ENCODE measurements at places on chromosomes 13 and 19.

DNA sequence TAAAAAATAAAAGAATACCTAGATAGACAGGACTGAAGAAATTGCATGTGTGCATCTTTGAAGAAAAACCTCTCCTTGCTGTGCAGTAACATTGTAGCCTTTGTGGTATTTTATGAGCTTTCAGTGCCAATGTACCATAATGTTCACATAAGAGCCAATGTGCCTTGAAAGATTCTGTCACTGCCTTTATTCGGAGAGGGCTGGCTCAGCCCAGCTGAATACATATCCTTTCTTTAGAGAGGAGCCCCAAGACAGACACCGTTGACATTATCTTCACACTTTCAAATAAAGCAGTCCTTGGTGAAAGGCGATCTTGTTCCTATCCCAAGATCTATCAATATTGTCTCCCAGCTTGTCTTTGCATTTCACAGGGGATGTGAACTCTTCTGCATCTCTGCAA is 18.5 kb upstream of the CNMD start:
- no peak for DNase-seq

DNA sequence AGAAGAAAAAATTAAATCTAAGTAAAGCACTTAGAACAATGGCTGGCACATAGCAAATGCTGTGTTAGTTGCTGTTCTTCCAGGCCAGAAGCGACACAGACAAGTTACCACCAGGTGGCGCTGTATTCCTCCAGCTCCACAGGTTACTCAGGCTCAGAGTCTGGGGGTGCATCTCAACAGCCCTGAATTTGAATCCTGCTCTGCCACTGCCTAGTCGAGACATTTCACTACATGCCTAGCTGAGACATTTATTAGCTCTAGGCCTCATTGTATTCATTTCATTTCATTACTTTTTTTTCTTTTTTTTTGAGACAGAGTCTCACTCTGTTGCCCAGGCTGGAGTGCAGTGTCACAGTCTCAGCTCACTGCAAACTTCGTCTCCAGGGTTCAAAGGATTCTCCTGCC is 16.4 kb upstream of the CYP2B6 start:
- DNase-seq = peak; percentile 52

DNA sequence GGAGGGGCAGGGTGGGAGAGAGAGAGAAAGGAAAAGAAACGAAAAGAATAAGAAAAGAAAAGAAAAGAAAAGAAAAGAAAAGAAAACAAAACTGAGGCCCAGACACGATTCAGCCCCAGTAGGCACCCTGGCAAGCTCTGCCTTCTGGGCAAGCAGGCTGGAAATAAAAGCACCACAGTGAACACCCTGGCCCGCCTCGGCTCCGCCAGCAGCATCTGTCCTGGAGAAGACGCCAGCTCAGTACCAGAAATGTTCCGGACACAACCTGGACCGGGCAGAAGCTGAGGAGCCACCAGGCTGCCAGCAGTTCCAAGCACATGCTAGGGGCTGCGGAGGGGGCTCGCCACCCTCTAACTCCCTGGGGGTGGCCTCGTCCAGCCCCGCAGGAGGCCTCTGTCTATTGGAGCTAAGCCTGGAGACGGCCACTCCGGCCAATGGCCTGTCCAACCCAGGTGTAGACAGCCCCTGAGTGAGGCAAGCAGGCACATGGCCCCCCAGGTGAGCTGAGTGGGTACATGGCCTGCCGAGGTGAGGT is 11.4 kb upstream of the CPAMD8 start:
- DNase-seq = no peak

DNA sequence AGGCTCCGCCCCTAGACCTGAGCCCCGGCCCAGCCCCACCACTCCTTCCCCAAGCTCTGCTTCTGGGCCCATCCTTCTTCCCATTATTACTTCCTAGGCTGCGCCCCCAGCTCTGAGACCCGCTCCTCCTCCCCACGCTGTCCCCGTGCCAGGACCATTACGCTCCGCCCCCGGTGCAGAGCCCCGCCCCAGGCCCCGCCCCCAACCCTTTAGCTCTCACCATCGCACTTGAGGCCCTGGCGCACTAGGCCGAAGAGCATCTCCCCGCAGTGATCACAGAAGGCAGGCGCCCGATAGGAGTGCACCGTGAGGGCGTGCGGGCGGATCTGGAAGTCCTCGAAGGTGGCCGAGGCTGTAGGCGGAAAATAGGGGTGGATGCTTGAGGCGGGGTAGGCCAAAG is 6.2 kb downstream of the PRKD2 start:
- DNase-seq = no peak

DNA sequence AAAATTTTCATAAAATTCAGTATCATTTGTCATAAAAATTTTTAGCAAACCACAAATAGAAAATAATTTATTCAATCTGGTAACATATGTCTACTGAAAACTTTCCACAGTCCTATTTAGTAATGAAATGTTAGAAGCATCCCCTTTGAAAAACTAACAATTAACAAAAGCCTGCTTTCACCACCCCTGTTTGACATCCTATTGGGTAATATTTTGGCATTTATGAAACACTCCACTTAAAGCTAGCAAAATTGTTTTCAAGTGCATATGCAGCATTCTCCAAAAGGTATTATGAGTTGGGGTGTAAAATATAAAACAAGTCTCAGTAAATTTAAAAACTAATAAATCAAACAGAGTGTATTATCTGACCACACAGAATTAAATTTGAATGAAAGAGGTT is 189.4 kb downstream of the NBEA start:
- no peak for DNase-seq

DNA sequence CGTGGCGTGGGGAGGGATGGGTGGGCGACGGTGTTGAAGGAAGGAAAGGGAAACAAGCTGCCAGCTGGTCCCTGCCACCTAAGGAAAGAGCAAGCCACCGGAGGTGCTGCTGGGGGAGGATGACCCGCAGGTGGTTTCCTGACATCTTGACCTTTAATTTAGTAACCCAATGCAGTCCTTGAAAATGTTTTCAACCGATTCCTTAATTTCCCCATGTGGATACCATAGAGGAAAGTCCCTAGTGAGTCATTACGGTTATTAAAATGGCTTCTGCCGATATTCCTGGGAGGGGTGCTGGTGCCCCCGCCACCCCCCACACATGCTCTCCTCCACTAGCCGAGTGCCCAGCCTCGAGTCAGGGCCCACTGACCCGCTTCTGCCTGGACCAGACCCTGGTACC is 6.3 kb upstream of the ANKRD10 start:
- DNase-seq = no peak

DNA sequence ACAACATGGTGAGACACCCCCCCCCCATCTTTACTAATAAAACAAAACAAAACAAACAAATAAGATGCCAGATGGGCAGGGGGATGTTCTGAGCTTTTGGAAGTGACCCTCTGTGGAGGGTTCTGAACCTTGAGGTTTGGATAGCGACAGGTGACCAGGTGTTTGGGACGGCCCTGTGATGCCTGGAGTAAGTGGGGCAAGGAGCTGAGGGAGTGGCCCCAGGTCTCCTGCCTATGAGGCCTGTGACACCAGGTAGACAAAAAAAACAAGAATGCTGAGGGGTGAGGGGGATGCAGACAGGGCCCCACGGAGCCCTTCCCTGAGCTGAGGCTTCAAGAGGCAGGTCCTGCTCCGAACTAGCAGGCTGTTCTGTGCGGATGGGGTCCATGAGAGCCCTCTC is 9.2 kb downstream of the ADGRE2 start:
- DNase-seq = no peak

GRCh38 chr13:107788464-107789165 is 426.7 kb downstream of the LIG4 start:
- no peak for DNase-seq

GRCh38 chr19:13155472-13156359 is 5.5 kb downstream of the IER2 start:
- peak; percentile 86 for DNase-seq

GRCh38 chr19:52094526-52095130 is 937 bp downstream of the ZNF841 start:
- DNase-seq = no peak

DNA sequence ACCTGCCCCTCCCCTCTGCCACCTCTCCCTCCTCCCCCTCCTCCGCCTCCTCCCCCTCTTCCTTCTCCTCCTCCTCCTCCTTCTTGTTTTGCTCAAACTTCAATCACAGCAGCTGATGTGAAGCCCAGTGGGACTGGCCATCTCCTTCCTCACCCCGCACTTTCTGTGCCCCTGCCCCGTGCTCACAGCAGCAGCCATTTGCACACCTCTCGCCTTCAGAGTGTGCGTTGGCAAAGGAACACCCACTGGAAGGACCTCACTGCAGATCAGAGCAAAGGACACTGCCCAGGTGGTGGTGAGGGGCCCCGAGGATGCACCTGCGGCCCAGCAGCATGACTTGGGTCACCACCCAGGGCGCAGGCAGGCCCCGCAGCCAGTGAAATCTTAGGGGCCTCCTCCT is 98.8 kb downstream of the SOX1 start:
- no peak for DNase-seq

- no peak for DNase-seq
Observed at GRCh38 chr19:38093587-38093986, 130.4 kb downstream of the DPF1 start.

- DNase-seq = no peak
Observed at GRCh38 chr13:92265408-92265807, 867.0 kb downstream of the GPC5 start.

GRCh38 chr13:109990296-109990695 is 203.9 kb upstream of the IRS2 start:
- DNase-seq = no peak

DNA sequence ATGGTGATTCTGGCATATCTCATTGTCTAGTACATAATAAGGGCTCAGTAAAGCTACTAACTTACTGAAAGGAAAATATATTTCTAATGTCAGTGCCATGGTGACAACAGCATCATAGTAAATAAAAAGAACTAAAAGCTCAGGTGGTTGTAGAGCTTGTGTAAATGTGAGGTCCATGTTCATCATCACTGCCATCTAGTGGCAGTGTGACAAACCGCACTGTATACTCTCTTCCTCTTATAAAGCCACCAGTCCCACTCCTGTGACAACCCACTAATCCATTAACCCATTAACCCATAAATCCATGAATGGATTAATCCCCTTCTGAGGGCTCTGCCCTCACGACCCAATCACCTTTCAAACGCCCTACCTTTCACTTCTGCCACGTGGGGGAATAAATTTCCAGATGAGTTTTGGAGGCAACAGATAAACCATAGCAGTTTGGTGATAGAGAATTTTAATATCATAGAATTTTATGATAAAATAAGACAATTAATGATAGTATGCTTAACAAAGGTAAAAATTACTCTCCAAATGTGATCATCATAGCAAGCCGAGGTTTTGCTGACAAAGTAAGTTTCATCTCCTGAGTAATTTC is 160.4 kb upstream of the SGCG start:
- peak; percentile 17 for DNase-seq

- no peak for DNase-seq
Observed at GRCh38 chr13:46903748-46904147, 6.9 kb upstream of the HTR2A start.

GRCh38 chr13:39106216-39107005 is 68.2 kb downstream of the NHLRC3 start:
- DNase-seq = no peak

DNA sequence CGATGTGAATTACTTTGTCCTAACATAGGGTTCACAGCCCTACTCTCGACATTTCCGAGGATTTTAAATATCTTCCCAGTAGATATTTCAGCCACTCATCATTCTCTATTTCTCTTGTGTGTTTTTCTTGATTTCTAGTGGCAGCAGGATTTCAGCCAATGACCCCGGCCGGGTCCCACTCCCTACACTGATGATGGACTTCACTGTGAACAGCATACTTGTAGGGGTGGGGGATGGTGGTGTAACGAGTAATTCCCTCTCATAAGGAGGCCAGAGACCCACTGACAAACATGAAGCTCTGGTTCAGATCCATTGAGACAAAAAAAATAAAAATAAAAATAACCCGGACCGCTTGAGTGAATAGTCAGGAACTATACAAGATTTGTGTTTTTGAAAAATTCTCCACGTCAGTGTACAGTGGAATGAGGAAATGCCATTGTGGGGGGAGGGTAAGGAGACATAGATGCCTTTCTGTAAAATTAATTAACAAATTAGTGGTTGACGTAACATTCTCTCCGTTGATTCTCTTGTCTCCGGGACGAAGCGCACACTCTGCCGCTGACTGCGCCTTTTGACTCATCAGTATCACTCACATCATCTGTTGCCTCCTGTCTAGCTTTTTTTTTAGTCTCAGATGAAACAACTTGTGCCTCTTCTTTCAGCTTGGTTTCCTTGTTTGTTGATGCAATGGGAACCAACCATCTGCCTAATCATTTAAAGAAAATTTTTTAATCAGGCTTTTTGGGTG is 48.8 kb upstream of the IRS2 start:
- DNase-seq = no peak

GRCh38 chr19:33641956-33642498 is 20.3 kb downstream of the CHST8 start:
- DNase-seq = no peak

- DNase-seq = no peak
Observed at GRCh38 chr13:68481130-68481529, 1251.0 kb upstream of the PCDH9 start.

DNA sequence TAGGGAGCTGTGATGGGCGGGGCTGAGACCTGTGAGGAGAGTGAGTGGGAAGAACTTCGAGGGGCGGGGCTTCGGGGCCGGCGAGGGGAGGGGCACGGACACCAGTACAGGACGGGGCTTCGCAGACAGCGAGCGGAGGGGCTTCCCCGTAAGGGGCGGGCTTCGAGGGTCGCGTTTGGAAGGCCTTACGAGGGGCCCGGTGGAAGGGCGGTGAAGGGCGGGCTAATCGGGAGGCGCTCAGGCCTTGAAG is 4.1 kb upstream of the EMP3 start:
- DNase-seq = peak; percentile 99

- DNase-seq = no peak
Observed at GRCh38 chr13:93751117-93751516, 524.5 kb downstream of the GPC6 start.

DNA sequence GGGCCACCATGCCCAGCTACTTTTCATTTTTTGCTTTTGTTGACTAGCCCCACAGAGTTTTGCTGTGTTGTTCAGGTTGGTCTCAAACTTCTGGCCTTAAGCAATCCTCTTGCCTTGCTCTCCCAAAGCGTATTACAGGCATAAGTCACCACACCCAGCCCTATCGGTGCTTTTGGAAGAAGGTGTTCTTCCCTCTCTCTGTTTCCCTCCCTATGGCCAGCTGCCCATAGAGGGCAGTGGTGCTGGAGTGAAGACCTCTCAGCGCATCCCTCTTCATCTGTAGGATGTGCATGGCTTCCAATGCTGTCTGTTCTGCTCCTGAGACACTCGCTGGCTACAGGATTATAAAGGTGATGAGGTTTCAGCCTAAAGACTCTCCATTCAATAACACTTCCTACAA is 1.3 kb upstream of the CD22 start:
- DNase-seq = no peak

- DNase-seq = no peak
Observed at GRCh38 chr19:7732045-7732444, at the start of gene CLEC4G. TSS of gene CLEC4G (minus strand) at chr19:7732110. CDS start at chr19:7732102, 8 bp downstream.

GRCh38 chr13:85093808-85094207 is 705.4 kb downstream of the SLITRK6 start:
- no peak for DNase-seq

Measured in CMK (cell line).